CD4-positive, alpha-beta T cell (primary cell): ENCODE measurements at places on chromosomes 5 and 9.

DNA sequence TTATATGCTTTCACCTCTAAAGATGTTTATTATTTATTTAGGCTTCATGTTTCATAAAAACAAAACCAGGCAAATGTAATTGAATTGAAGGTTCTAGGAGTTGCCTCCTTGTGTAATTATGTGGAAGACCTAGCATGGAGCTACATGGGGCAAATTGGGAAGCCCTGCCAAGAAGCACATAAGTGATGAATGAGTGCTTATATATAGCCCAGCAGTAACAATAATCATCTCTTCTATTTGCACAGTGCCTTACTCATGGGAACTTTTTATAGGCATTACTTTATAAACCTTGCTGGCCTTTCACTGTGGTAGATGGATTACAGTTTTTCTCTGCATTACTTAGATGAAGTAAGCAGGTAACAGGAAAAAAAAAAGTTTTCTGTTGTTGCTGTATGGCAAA lies 40.0 kb upstream of the GRAMD2B start:
- no peak for DNase-seq

DNA sequence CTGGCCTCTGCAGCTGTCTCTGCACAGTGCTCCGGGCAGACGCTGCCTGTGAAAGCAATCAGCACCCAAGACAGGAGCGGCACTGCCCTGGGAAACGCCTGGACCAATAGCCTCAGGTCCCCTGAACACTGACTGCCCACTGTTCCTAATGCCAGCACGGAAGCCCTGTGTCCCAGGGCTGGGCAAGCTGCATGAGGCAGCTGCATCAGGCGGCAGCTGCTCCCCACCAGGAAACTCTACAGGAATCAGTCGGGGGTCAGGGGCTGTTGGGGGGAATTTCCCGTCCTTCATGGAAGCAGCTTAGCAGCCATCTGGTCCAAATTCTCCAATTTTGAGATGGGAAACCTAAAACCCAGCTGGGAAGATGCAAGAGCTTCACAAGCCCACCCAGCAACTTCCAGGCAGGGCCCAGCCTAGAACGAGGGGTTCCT lies 118.6 kb downstream of the VAV2 start:
- no peak for DNase-seq

DNA sequence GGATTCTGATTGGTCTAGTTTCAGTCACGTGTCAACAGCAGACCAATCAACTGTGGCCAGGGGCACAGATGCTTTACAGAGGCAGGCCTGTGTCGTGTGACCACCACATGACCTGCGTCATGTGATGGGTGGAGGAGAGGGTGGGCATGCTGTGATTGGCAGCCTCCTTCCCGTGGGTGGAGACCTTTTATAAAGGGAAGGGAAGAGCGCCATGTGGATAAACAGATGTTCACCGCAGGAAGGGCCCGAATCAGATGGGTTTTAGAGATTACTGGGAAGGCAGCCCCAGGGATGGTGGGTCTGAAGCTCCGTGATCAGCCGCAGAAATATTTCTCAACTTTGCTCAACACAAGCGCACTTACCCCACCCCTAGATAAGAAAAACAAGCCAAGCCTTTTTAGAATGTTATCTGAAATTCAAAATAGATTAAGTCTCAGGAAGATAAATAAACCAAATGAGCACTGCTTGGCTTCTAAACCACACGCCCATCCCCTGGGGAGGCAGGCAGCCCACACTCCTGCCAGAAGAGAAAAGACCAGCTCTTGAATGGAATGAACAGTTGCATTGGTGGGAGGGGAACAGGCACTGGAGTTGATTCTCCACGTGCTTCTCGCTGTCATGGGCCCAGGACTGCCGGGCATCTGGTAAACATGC lies 43.6 kb downstream of the ROPN1L start:
- no peak for DNase-seq

GRCh38 chr5:133792024-133792423 lies 176.4 kb downstream of the C5orf15 start:
- DNase-seq, result no peak

DNA sequence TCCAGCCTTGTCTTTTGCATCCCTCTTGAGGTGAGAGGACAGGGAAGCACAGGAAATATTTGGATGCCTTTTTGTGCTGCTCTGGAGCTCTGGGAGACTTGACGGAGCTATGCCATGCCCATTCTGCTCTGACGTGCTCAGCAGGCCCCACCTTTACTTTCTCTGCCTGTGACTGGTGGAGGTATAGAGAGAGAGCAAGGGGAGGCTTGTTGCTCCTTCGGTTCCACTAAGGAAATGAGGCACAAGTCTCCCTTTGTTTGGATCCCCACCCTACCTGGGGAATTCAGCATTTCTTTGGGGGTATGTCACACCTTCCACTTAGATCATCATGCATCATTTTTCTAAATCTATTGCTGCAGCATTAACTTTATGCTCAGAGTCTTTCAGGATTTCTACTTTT lies 121.8 kb upstream of the CNTLN start:
- no peak for DNase-seq

DNA sequence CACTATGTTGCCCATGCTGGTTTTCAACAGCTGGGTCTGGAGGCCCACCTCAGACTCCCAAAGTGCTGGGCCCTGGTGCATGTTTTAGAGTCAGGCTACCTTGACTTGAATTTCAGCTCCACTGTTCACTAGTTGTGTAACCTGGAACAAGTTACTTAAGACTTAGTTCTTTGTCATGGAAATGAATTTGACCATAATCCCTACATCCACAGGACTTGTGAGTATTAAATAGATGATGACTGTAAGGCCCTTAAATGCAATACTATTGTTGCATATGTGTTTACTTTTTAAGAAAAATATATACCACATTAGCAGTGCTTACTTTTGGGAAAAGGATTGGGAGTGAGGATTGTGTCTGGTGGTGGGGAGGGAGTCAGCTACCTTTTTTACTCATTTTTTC lies 16.4 kb downstream of the PAIP2 start:
- DNase-seq, result no peak

DNA sequence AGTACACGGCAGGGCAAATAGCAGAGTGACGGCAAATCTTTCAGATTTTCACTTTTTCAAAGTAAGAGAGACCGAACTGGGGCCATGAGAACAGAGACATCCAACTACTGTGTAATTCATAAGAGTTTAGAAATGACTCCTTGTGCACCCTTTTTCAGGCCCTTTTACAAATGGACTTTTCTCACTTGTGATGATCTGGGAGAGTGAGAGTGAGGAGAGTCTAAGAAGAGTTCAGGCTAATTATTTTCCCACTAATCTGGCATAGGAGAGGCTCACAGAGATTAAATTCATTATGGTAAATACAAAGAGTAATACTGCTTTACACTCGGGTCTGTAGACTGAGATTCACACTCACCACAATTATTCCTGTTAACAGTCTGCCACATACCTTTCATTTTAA lies 880 bp upstream of the CCNG1 start:
- no peak for DNase-seq

DNA sequence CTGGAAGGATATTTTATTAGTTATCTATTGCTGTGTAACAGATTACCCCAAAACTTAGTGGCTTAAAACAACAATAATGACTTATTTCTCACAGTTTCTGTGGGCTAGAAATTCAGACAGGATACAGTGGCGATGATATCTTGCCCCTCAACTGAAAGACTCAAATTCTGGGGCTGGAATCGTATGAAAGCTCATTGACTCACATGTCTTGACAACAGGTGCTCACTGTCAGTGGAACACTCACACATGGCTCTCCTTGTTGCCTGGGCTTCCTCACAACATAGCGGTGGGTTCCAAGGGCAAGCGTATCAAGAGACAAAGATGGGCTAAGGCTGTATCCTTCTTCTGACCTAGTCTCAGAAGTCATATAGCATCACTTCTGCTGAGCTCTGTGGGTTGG lies 3.7 kb upstream of the GNPDA1 start:
- no peak for DNase-seq

GRCh38 chr9:113584428-113585084 lies 121.0 kb downstream of the RGS3 start:
- DNase-seq, result no peak

GRCh38 chr9:136584401-136584932 lies 38.6 kb upstream of the NOTCH1 start:
- DNase-seq, result no peak

GRCh38 chr9:128001779-128002298 lies 21.1 kb upstream of the EEIG1 start:
- no peak for DNase-seq

- DNase-seq, result no peak
Observed at GRCh38 chr9:101677861-101678260, 60.6 kb downstream of the GRIN3A start.

DNA sequence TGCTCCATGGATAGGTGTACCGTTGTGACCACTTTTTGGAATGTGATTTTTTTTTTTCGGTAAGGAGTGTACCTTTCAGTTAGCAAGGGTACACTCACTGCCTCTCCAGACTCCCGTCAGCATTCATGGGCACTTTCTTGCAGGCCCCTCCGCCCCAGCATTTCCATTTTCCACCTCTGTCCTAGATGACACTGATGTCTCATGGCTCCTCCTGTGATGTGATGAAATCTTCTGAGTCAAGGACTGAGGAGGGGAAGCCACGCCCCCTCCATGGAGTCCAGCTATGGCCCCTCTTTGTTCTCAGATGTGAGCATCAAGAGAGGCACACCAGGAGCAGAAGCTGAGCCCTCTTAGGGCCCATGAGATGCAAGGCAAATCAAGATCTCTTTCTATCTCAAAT lies 61.8 kb downstream of the CTSL start:
- DNase-seq, result no peak

GRCh38 chr5:100877274-100877673 lies 25.8 kb downstream of the ST8SIA4 start:
- peak; percentile 27 for DNase-seq

GRCh38 chr5:126896170-126896702 lies 119.3 kb downstream of the LMNB1 start:
- DNase-seq, result no peak

DNA sequence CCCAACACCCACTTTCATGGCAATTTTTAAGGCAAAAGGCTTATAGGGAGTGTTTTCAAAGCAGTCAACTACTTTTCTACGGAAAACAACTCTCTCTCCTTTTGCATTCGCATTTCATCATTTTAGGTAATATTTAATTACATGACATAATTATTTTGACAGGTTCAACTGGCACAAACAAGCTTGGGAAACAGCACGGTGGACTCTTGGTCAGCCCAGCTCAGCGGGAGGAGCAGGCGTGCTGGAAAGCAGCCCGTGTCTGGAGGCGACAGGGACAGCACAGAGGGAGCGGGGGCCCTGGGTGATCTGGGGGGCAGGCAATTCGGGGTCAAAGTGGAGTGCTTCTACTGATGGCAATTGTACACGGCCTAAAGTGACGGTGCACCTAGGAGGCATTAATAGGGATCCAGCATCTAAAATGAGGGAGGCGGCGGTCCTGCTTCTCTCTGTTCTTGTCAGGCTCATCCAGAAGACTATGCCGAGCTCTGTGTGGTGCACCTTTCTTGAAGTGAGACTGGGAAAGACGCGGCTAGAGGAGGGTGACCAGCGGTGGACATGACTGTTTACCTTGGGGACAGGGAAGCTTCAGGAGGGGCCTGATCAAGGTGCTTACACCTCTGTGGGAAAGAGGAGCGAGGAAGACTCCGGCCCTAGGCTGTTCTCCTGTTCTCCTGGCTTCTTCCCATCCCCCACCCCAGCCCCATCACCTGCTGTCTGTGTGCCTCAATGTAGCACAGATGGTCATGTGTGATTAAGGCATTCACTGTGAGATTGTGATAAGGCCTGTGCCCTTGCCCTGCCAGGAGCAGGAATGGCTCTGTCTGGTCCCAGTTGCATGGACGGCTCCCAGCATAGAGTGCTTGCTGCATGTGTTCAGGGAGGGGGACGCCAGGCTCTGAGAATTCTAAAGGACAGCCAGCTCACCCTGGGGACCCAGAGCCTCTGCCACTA lies 3.4 kb downstream of the MYMK start:
- no peak for DNase-seq
